IPS DF 6.9 (cell line): ENCODE measurements at places on chromosomes 3 and 15.

- H3K4me1 ChIP-seq: no peaks in the 10 kb centered on the region
- H3K27me3 ChIP-seq: no peaks in the 10 kb centered on the region
- DNase-seq: no peak
- H3K36me3 ChIP-seq: no peaks in the 10 kb centered on the region
- H3K4me3 ChIP-seq: no peak overlapping the region
- no peak overlapping the region for H3K27ac ChIP-seq
These were observed 169.3 kb upstream of the BHLHE40 start for GRCh38 chr3:4809922-4810321.

GRCh38 chr15:67790610-67791319, 34.5 kb upstream of the SKOR1 start:
- H3K27me3 ChIP-seq: no peaks in the 10 kb centered on the region
- no peak for DNase-seq
- peaks cover 12% of the 10 kb centered on the region for H3K4me1 ChIP-seq

- no peak overlapping the region for H3K27ac ChIP-seq
- no peaks in the 10 kb centered on the region for H3K27me3 ChIP-seq
- no peaks in the 10 kb centered on the region for H3K4me1 ChIP-seq
These were observed 47.4 kb downstream of the ILDR1 start for GRCh38 chr3:121974601-121975111.

- H3K36me3 ChIP-seq: peaks cover 2% of the 10 kb centered on the region; the same call in 1 of the 2 replicates
- no peak overlapping the region for H3K4me3 ChIP-seq
- no peak for DNase-seq
- no peak overlapping the region for H3K27ac ChIP-seq
These were observed 5.0 kb downstream of the MKRN3 start for GRCh38 chr15:23570486-23570885.

GRCh38 chr3:71162221-71162620, 421.3 kb downstream of the FOXP1 start:
- no peaks in the 10 kb centered on the region for H3K4me1 ChIP-seq
- no peaks in the 10 kb centered on the region for H3K36me3 ChIP-seq
- no peak for DNase-seq

DNA sequence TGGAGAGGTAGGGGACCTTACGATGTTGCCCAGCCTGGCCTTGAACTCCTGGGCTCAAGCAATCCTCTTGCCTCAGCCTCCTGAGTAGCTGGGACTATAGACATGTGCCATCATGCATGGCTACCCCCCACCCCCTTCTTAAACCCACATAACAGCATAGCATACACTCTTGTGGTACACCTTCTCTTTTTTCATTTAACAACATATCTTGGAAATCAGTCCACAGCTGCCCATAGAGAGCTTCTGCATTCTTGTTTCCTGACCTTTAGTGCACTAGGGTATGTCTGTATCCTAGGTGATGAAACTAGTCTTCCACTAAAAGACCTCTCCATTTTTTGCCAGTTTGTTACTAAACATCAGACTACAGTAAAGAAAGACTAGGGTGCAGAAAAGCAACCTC, 33.0 kb downstream of the SLC28A1 start:
- no peaks in the 10 kb centered on the region for H3K27me3 ChIP-seq
- H3K4me3 ChIP-seq: no peak overlapping the region
- H3K27ac ChIP-seq: no peak overlapping the region
- no peaks in the 10 kb centered on the region for H3K36me3 ChIP-seq
- H3K4me1 ChIP-seq: no peaks in the 10 kb centered on the region
- DNase-seq: no peak
